T-helper 2 cell (primary cell): ENCODE measurements at places on chromosomes 12 and 14.
A peak's percentile ranks its signal among the peaks of the same experiment; 100 is the strongest.

GRCh38 chr14:74941676-74942097, 13.7 kb downstream of the PGF start:
- DNase-seq, result peak; percentile 46

- no peak for DNase-seq
These were observed 224.2 kb upstream of the EEA1 start for GRCh38 chr12:93153321-93153720.

DNA sequence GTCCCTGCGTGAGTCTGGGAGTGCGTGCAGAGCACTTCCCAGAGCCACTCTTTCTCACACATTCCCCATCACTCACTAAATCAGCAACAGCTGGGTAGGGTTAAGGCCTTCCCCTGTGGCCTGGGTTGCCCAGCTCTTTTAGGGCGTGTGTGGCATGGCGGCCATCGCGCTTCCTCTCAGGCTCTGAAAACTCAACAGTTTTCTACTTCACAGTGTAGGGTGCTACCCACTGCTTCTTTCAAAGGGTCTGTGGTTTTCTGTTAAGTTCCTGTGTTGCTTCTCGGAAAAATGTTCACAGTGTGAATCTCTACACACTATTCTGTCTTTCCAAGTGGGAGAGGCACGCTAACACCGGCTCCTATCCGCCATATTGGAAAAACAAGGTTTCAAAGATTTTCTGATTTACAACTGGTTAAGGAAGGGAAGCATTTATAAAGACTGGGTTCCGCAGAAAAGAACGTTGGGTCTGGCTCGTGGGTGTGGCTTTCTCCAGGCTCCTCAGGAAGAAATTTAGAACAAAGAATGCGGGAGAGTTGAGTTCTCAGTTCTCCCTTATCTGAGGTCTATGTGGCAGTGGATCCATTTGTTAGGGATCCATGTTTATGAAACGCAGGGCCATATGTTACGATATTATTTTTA, 34.9 kb upstream of the AEBP2 start:
- no peak for DNase-seq

GRCh38 chr12:67354966-67355365, 85.8 kb downstream of the CAND1 start:
- no peak for DNase-seq

DNA sequence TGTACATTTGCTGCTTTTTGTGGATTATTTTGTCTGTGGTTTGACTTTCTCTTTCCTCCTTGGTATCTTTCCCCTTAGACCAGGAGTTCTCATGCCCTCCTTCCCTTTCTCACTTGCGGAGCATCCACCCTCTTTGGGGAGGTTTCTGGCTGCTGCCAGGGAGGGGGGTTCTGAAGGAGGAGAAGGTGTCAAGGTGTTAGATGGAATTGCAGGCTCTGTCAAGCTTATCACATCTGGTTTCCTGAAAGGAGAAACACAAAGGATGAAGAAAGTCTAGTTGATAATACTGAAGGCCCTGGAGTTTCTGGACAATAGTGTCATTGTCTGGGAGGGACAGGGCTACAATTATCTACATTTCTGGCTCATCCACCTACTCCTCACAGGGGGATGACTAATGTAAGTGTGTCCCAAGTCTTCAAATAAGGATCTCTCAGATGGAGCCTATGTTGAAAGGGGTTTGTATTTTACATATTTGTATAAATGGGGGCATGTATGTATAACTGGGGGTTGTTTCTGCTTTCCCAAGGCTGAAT, 217.3 kb upstream of the CCDC196 start:
- DNase-seq, result no peak

- DNase-seq, result no peak
These were observed 194.8 kb upstream of the C14orf180 start for GRCh38 chr14:104384776-104385071.

GRCh38 chr14:55129086-55129427, at the start of gene LGALS3:
Gene LGALS3, plus strand, starts transcription at chr14:55129252. Its CDS starts 8,122 bp downstream, at chr14:55137374.
- DNase-seq, result no peak

GRCh38 chr12:23949348-23950209, at the start of gene SOX5:
Gene SOX5, minus strand, starts transcription at chr12:23949670. Its CDS starts 69 bp downstream, at chr12:23949601.
- no peak for DNase-seq

DNA sequence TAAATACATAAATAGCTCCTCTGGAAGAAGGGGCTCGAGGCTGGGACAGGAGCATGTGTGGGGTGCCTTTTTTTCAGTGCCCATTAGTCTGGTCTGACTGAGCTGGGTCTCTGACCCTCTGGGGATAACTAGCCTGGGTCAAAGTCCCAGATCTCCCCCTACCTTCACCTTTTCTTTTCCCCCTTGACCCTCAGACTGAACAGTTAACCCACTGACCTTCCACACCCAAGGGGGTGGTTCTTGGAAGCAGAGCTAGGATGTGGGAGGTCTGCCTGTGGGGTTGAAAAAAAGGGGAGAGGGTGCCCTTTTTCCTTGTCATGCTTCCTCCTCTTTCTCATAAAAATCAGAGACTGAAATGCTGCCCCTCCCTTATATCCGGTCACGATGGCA, 925 bp upstream of the GLI1 start:
- no peak for DNase-seq

GRCh38 chr14:44463356-44464004, 43.6 kb downstream of the FSCB start:
- no peak for DNase-seq

- DNase-seq, result no peak
These were observed 2.4 kb upstream of the RNF34 start for GRCh38 chr12:121397521-121397920.

- no peak for DNase-seq
These were observed 287.2 kb downstream of the BCAT1 start for GRCh38 chr12:24661657-24662096.

- peak; percentile 64 for DNase-seq
These were observed 885.8 kb upstream of the TMEM132C start for GRCh38 chr12:127381043-127381668.

GRCh38 chr12:121996945-121997612, 24.6 kb upstream of the BCL7A start:
- DNase-seq, result no peak

GRCh38 chr14:53278602-53279506, 125.7 kb upstream of the DDHD1 start:
- no peak for DNase-seq

DNA sequence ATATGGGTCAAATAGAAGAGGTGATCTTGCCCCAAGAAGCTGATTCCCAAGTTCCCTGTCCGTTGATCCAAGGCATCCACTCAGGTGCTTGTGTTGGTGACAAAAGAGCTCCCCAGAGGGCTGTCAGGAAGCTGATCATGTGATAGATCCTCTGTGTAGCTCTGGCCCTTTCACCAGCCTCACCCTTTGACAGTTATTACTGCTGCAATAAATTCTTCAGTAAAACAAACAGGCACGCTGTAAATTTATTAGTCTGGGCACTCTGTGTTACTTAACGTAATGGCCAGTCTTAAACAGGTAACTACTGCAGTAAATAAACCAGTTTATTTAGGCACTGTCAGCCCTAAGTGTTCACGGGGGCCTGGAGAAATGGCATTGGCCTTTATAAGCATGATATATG, 473.9 kb downstream of the BCL11B start:
- no peak for DNase-seq

DNA sequence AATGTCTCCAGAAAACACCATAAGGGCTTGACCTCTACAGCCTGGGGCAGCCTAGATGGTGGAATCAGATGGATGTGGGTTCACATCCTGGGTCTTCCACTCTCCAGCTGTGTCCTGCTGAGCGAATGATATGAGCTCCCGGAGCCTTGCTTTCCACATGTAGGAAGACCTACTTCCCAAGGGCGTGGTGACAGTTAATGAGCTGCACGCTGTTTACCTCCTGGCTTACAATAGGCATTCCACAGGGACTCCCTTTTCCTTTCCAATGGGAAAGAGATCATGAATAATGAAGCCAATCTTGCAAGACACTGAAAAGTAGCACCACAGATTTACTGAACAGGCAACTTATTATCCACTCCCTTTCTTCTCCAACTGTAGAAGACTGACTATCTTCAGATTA, 46.1 kb downstream of the TMTC1 start:
- no peak for DNase-seq

DNA sequence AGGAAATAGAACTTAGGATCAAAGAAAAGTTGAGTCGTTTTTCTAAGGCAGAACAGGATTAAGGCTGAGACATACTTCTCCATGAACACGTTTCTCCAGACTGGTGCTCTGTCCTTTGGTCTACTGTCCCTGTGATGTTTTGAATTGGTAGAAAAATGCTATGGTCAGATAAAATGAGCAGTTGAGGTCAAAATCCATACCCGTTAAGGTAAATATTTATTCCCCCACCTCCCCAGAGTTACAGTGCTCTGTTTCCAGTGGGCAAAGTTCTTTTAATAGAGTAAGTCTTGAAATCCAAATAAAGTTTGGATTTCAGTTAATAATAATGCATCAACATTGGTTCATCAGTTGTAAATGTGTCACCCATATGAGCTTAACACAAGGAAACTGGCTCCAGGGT, 74.5 kb downstream of the PTHLH start:
- DNase-seq, result no peak

- DNase-seq, result no peak
These were observed 41.3 kb downstream of the SLC16A7 start for GRCh38 chr12:59636945-59637691.

DNA sequence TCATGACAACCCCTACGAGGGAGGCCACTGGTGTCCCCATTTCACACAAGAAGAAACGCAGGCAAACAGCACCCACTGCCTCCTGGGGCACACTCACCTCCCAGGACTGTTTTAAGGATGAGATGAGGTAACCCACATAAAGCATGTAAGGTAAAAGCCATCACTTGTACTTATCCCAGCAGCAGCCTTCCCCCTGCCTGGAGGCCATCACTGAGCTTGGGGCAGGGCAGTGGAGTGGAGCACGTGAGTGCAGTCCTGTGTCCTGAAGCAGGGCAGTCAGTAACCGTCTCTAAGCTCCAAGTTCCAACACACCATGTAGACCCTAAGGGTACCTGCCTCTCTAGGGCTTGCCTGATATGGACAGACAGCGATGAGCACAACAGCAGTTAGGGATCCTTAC, 1.7 kb downstream of the POLE start:
- no peak for DNase-seq

GRCh38 chr14:29603696-29604095, 324.0 kb downstream of the PRKD1 start:
- DNase-seq, result no peak

- no peak for DNase-seq
These were observed 12.1 kb downstream of the C14orf132 start for GRCh38 chr14:96051231-96051630.

- DNase-seq, result no peak
These were observed 383.0 kb downstream of the PCNX1 start for GRCh38 chr14:71290301-71290700.

DNA sequence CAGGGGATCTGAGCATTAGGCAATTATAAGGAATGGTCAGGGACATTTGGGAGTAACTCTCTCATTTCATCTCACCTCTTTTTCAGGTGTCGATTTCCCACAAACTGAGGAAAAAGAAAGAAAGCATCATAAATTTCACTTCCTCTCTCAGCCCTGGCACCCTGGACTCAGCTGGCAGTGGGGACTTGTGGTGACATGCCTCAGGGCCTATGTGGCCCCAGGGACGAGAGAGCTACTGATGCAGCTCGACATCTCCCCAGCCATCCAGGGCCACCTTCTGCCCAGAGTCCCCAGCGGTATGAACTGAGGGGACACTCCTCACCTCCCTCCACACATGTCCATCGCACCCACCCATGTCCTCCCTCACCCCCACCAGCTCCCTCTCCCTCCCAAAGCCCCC, 11.7 kb downstream of the TNFRSF1A start:
- DNase-seq, result no peak

DNA sequence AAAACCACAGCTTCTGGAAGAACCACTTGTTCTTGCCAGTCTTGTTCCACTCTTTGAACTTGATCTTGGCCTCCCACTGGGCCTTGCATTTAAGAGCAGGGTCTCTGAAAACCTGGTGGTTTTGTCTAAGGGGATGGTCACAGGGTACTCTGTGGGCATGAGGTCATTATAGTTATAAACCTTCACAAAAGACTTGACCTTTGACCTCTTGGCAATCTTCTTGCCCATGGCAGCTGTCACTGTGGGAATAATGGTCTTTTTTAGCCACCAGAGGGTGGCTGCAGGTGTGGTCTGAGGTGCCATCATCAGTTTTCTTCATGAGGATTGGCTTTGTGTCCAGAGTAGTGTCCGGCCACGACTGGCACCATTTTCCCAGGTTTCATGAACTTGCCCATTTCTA, 9.1 kb downstream of the ATP6V0A2 start:
- no peak for DNase-seq

GRCh38 chr12:53613821-53614220, 12.4 kb downstream of the ATF7 start:
- DNase-seq, result no peak

- peak; percentile 63 for DNase-seq
These were observed 19.4 kb downstream of the ABCB9 start for GRCh38 chr12:122946690-122947341.

- DNase-seq, result no peak
These were observed 66.2 kb downstream of the RNF34 start for GRCh38 chr12:121465921-121466793.
